H1 (cell line): ENCODE measurements at places on chromosomes 3 and 15. TPM values are rescaled to one million over a fixed set of nuclear protein-coding genes. Genes with fewer than 3 reads are reported as not detected.

The ZDHHC23 gene
- 14.1 and 15.7 TPM in 2 replicates for total RNA-seq

The SCN10A gene
- total RNA-seq: not detected in 2 replicates

The LARP6 gene
- 20.2 and 21.0 TPM in 2 replicates for total RNA-seq

The FBXO40 gene
- total RNA-seq: 0.06 TPM in 1 of 2 replicates, not detected in the other

The NTRK3 gene
- 4.5 and 4.6 TPM in 2 replicates for total RNA-seq

The ABHD6 gene
- 5.9 and 6.3 TPM in 2 replicates for total RNA-seq

The GRIP2 gene
- 6.4 and 6.9 TPM in 2 replicates for total RNA-seq

The CCRL2 gene
- total RNA-seq: not detected in 2 replicates

DNA sequence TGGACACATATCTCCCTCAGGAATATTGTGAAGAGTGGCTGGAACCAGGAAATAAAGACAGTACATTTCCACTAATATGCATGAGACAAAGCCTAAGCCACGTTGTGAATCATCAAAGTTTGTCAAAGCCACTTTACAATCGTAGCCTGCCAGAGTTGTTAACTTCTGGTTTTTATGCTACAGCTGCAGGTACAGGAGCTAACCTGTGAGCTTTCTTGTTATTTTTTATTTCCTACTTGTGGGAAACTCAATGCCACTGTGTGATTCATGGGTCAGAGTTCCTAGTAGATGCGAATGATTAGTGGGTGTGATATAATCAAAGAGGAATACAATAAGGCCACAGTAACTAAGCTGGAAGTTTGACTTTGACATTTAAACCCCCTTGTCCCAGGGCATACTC is 44.4 kb upstream of the TEX9 start:
- no peak overlapping the region for H3K4me3 ChIP-seq
- H3K36me3 ChIP-seq: no peaks in the 10 kb centered on the region
- no peak for DNase-seq
- no peaks in the 10 kb centered on the region for H3K4me1 ChIP-seq

DNA sequence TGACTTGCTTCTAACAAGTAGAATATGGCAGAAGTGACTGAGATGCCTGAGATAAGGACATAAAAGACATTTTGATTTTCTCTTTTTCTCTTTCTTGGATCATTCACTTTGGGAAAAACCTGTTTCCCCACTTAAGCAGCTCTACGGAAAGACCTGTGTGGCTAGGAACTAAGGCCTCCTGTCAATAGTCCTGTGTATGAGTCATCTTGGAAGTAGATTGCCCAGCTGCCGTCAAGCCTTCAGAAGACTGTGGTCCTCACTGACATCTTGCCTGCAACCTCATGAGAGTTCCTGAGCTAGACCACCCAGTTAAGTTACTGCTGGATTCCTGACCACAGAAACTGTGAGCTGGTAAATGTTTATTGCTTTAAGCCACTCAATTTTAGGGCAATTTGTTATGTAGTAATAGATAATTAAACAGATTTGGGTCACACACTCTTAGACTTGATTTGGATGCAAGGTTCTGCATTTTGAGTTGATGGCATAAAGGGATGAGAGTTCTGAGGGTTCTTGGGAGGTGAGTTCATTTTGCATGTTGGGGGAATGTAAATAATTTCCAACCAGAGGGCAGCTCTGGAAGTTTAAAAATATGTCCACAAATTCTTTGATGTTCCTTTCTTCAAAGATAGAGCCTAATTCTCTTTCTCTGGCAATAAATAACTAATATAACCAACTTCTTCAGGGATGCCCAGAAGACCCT is 229.2 kb downstream of the SQOR start:
- H3K4me3 ChIP-seq: no peak overlapping the region
- no peak for DNase-seq
- H3K36me3 ChIP-seq: no peaks in the 10 kb centered on the region

- no peaks in the 10 kb centered on the region for H3K27me3 ChIP-seq
- H3K36me3 ChIP-seq: no peaks in the 10 kb centered on the region
- DNase-seq: no peak
- no peak overlapping the region for H3K27ac ChIP-seq
These were observed 86.1 kb downstream of the PLCH1 start for GRCh38 chr3:155658671-155659261.

- no peak overlapping the region for H3K27ac ChIP-seq
- no peak for DNase-seq
- no peaks in the 10 kb centered on the region for H3K27me3 ChIP-seq
- H3K4me3 ChIP-seq: no peak overlapping the region
These were observed 198.3 kb upstream of the CNTN3 start for GRCh38 chr3:74812756-74813155.

DNA sequence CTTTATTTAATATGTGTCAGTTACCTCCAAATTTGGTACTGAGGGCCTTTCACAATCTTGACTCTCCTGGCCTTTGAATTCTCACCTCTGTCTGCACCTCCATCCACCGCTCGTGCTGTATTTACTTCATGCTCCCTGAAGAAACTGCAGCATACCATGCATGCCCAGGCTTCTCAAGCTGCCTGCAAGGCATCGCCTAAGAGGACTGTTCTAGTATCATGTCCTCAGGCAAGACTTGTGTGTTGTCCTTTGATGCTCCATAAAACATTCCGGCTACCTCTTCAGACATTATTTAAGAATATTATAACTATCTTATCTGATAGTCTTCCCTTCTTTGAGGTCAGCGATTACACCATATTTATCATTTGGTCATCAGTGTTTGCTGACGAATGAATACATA is 682.5 kb downstream of the NR2F2 start:
- H3K27ac ChIP-seq: no peak overlapping the region
- no peak overlapping the region for H3K4me3 ChIP-seq
- H3K27me3 ChIP-seq: no peaks in the 10 kb centered on the region
- no peak for DNase-seq
- H3K36me3 ChIP-seq: no peaks in the 10 kb centered on the region
- H3K4me1 ChIP-seq: no peaks in the 10 kb centered on the region

GRCh38 chr3:167787440-167787839 is 51.9 kb downstream of the SERPINI1 start:
- H3K27ac ChIP-seq: no peak overlapping the region
- no peaks in the 10 kb centered on the region for H3K4me1 ChIP-seq
- H3K27me3 ChIP-seq: no peaks in the 10 kb centered on the region
- H3K36me3 ChIP-seq: no peaks in the 10 kb centered on the region
- no peak overlapping the region for H3K4me3 ChIP-seq

DNA sequence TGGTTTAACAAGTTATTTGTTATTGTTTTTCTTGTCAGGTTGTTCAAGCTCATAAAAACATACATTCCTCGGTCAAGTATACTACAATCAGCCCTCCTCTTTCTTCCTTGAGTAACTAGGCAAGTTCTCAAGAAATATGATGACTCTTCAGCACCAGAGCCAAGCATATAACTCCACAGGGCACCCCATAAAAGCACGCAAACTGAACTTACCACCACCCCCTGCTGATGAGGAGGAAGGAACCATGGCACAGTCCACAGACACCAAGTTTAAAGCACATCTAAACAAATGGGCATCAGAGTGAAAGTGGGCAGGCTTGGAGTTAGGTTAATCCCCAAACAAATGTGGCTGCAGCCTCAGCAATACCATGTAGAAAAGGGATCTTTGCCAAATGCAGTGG is 5.3 kb downstream of the IP6K2 start:
- H3K27me3 ChIP-seq: no peaks in the 10 kb centered on the region
- H3K4me1 ChIP-seq: peaks cover 11% of the 10 kb centered on the region
- no peak overlapping the region for H3K4me3 ChIP-seq
- no peak for DNase-seq
- H3K36me3 ChIP-seq: peaks cover 32% of the 10 kb centered on the region

DNA sequence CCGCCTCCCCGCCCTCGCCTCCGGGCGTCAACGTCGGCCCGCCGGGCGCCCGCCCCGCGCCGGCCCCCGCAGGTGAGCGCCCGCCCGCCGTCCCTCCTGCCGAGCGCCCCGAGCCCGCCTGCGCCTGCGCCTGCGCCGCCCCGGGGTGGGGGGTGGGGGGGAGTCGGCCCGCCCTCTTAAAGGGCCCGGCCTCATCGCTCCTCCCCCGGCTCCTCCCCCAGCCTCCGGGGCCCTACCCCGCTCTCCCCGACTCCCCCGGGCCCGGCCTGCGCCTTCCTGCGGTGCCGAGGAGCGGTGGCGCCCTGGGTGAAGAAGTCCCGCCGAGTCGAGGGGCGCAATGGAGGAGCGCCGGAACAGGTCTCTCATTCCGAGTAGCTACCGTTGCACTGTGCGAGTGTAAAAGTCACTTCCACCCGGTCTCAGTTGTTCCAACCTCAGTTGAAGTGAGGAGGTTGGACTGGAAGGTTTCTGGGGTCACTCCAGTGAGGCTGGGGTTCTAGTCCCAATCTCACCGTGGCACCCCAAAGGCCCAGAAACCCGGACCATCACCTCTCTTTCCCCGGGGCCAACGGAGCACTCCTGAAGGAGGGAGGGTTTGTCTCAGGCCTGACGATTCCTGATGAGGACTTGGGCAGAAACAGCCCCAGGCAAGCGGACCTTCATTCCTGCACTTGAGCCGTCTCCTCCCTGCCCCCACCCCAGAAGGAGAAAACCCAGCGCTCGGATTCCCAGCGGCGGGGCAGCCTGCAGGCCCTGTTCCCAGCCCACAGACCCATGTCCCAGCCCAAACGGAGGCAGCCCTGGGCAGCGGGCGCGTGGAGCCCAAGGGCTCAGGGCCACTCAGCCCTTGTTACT is 1.5 kb upstream of the TNK2 start:
- no peak overlapping the region for H3K27ac ChIP-seq
- H3K4me3 ChIP-seq: peak overlapping the region; percentile 77
- DNase-seq: no peak
- H3K27me3 ChIP-seq: peaks cover 10% of the 10 kb centered on the region

- H3K4me1 ChIP-seq: no peaks in the 10 kb centered on the region
- H3K27me3 ChIP-seq: no peaks in the 10 kb centered on the region
- no peak for DNase-seq
- no peak overlapping the region for H3K27ac ChIP-seq
These were observed 23.2 kb downstream of the CFAP92 start for GRCh38 chr3:128970740-128971047.

DNA sequence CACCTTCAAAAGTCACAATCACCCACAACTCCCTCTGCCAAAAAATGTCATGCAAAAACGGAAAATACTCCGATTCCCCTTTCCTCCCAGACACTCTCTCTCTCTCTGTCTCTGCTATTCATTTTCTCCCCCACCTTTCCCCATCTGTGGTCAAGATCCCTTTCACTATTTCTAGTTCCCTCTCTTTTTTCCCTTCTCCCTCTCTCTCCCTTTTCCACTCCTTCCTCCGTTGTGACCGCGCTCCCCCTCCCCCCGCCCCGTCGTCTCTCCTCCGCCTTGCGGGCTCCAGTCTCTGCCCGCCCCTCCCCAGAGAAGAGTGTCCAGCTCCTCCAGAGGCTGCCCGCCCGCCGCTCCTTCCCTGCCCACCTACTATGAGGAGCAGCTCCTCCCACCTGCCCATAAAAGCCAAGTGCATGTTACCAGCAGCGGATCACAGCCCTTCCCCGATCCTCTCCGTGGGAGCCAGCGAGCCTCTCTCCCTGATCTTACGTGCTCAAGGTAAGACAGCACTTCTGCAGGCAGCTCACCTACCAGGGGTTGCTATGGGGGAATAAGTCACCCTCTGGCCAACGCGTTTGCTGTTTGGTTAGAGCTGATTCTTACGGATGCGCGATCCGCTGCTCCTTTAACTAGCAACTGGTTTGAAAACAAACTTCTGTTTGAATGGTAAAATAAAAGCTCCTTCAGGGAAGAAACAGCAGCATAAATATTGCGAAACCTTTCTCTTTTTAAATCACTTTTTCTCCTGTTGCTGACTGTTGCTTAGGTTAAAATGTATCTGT is at the start of gene COL8A1:
Gene COL8A1 (plus strand): TSS at position 428 of the 782 bp plus-strand sequence. CDS start 152,089 bp downstream, outside the sequence.
- no peak for DNase-seq
- no peaks in the 10 kb centered on the region for H3K36me3 ChIP-seq
- H3K4me3 ChIP-seq: peak within 1 kb of the TSS; percentile 76
- H3K27ac ChIP-seq: no peak within 1 kb of the TSS
- no peaks in the 10 kb centered on the region for H3K27me3 ChIP-seq

- H3K27me3 ChIP-seq: no peaks in the 10 kb centered on the region
- no peaks in the 10 kb centered on the region for H3K4me1 ChIP-seq
- H3K36me3 ChIP-seq: no peaks in the 10 kb centered on the region
- H3K4me3 ChIP-seq: no peak overlapping the region
- no peak for DNase-seq
These were observed 8.0 kb upstream of the MORC1 start for GRCh38 chr3:109125902-109126301.

- no peaks in the 10 kb centered on the region for H3K4me1 ChIP-seq
- no peak for DNase-seq
- no peak overlapping the region for H3K27ac ChIP-seq
- H3K36me3 ChIP-seq: no peaks in the 10 kb centered on the region
- H3K4me3 ChIP-seq: no peak overlapping the region
- H3K27me3 ChIP-seq: no peaks in the 10 kb centered on the region
These were observed 275.7 kb upstream of the LRTM1 start for GRCh38 chr3:55203546-55203945.

- no peaks in the 10 kb centered on the region for H3K27me3 ChIP-seq
- no peak overlapping the region for H3K4me3 ChIP-seq
These were observed 234.7 kb downstream of the THSD4 start for GRCh38 chr15:71349736-71350526.

DNA sequence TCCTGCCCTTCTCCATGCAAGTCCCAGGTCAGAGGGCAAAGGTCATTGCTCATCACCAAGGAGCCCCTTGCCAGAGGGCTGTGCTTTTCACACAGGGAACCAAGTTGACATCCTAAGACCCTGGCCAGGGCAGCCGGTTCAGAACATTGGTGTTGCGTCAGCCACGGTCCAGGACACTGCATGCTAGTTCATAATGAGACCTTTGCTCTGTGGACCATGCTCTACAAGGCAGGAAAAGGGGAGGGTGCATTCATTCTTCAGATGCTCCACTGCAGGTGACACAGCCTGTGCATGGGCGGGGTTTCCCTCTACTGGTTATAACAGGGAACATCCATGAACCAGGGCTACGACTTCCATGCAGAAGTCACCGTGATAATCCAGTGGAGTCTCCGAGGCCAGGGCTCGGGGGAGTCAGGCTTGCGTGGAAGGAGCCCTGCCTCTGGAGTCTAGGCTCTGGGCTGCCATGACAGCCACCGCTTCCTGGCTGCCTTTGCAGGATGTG is 81.6 kb downstream of the OCA2 start:
- no peaks in the 10 kb centered on the region for H3K36me3 ChIP-seq
- H3K27ac ChIP-seq: no peak overlapping the region
- H3K4me1 ChIP-seq: peaks cover 13% of the 10 kb centered on the region
- no peak for DNase-seq

DNA sequence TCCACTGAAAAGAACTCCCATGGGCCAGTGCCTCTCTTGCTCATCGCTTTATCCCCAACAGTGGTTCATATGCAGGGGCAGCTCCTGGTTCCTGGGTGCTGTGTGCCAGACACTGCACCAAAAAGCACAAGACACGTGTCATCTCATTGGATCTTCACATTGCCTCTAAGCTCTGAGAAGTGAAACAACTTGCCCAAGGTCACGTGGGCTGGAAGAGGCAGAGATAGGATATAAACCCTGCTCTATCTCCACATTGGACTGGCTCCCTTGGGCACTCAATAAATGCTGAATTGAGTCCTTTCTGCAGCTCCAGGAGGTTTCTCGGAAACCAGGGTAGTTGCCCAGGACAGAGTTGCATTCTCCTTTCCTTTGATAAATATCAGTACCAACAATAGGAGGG is 88.1 kb downstream of the SRGAP3 start:
- no peaks in the 10 kb centered on the region for H3K27me3 ChIP-seq
- H3K4me3 ChIP-seq: no peak overlapping the region
- no peaks in the 10 kb centered on the region for H3K36me3 ChIP-seq
- no peak overlapping the region for H3K27ac ChIP-seq
- no peak for DNase-seq

- H3K27ac ChIP-seq: no peak overlapping the region
- H3K4me1 ChIP-seq: no peaks in the 10 kb centered on the region
- no peak overlapping the region for H3K4me3 ChIP-seq
- H3K36me3 ChIP-seq: peaks cover 18% of the 10 kb centered on the region
- H3K27me3 ChIP-seq: no peaks in the 10 kb centered on the region
- DNase-seq: no peak
These were observed 12.8 kb downstream of the LXN start for GRCh38 chr3:158659454-158660237.
